Aorta (tissue), 5 donors: ENCODE measurements at places on chromosomes 7 and 10.

DNA sequence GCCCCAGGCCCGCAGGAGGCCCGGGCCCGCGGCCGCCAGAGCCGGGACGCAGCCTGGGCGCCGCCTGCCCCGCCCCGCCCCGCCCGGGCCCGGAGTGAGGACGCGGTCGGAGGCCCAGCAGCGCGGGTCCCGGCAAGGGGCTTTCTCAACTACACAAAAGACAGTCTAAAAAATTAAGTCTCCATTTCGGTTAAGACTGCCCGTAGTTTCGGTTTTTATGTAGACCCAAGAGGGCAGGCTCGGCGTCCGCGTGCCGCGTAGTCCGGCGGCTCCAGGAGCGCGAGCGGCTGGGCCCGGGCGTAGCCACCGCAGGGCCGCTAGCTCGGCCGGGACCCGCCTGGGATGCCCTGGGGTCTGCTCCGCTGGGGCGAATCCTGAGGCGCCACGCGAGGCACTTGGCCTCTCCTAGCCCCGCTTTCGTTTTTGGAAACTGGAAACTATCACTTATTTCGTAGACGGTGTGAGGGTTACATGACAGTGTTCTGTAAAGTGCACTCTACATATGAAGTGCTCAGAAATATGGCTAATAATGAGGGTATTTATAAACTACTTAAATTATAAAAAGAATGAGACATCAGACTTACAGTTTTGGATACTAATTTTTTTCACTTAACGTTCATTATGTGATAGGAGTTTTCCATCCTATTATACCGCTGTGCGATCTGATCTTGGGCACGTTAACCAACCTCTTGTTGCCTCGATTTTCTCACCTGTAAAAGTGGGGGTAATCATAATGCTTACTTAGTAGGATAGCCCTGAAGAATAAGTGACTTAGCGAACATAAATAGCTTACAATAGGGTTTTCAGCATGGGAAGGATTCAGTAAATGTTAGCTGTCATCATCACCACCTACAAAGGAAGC is 573 bp downstream of the BLVRA start:
- peak; percentile 82 for DNase-seq

DNA sequence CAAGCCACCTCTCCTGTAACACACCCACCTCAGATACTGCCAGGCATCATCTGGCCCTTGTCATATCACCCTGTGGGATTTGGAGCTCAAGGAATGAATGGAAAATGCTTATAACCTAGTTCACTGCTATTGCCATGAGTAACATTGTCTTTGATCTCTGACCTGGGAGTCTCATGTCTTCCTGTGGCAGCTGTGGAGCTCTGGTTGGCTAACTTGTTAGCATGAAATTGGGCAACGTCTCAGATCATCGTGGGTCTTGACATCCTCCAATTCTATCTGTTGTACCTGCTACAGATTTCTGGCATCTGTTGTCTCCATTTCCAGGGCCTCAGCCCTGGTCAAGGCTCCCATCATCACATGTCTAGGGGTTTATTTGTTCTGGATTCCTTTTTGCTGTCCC is 2.2 kb upstream of the TMEM270 start:
- DNase-seq: no peak

- DNase-seq: no peak
Observed at GRCh38 chr7:121520911-121521310, 124.8 kb upstream of the FAM3C start.

GRCh38 chr7:1850111-1850975 is 180.3 kb downstream of the ELFN1 start:
- peak; percentile 72 for DNase-seq
